NCI-H460 (cell line): ENCODE measurements at places on chromosomes 16 and 17.
A peak's percentile ranks its signal among the peaks of the same experiment; 100 is the strongest.

GRCh38 chr17:43809121-43809520 is 23.8 kb downstream of the MPP3 start:
- no peak for DNase-seq

GRCh38 chr16:1050516-1050915 is 22.0 kb upstream of the SSTR5 start:
- no peak for DNase-seq

GRCh38 chr16:55389426-55390073 is 65.5 kb downstream of the IRX6 start:
- no peak for DNase-seq

GRCh38 chr16:3195975-3196374 is 8.0 kb downstream of the OR1F1 start:
- DNase-seq: no peak

- peak; percentile 33 for DNase-seq
Measured at GRCh38 chr17:35795007-35795870, at the start of gene MMP28. Gene MMP28 (minus strand): TSS chr17:35795641. CDS start chr17:35795377, 264 bp downstream.

- DNase-seq: no peak
Measured at GRCh38 chr17:55463600-55463999, 42.0 kb upstream of the MMD start.

DNA sequence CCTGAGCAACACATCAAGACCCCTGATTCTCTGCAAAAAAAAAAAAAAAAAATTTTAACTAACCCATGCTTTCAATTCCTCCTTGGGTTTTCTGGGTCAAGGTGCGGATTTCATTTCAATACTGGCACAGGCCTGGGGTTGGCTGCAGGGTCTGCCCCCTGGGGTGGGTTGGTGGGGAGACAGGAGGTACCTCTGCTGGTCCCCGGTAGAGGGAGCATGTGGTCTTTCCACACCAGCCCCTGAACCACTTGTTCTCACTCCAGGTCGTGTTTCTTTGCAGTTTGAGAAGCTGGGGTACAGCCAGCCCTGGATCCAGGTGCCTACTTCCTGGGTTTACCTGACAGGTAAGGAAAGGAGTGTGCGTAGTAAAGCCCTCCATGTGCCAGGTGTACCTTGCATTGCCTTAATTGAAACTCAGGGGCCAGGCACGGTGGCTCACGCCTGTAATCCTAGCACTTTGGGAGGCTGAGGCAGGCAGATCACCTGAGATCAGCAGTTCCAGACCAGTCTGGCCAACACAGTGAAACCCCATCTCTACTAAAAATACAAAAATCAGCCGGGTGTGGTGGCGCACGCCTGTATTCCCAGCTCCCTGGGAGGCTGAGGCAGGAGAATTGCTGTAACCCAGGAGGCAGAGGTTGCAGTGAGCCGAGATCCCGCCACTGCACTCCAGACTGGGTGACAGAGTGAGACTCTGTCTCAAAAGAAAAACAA is 21.8 kb downstream of the SDR42E2 start:
- DNase-seq: no peak

- no peak for DNase-seq
Measured at GRCh38 chr17:34245351-34245905, 9.7 kb upstream of the CCL2 start.

DNA sequence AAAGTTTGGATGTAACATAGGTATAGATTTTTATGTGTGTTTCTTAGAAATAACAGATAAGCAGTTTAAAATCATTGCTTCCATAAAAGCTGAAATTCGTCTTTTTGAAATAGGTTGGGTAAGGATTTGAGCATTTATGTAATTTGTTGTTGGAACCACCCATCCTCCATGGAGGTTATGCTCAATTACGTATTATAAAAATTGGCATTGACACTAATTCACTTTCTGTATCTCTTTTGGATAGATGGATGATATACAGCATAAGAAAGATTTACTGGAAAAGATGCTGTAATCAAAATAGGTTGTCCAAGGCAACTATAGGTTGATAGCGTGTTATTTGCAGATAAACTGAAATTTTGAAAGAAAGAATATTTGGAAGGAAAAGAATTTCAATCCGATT is 105.5 kb downstream of the PRKCA start:
- no peak for DNase-seq

DNA sequence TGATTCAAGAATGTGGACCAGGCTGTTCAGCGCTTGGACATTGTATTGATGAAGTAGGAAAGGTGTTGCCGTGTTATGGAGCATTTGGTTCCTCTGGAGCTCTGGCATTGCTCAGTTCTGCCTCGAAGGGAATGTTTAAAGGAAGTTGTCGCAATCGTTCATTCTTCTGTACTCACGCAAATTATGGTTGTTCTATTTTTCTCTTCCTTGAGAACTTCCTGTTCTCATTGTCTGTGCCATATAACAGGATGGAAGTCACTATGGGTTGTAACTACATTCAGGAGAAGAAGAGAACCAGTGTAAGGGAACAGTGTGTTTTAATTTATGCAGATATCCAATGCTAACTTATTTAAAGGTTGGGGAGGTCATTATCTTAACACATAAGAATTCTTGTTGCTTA is 13.0 kb downstream of the PCTP start:
- no peak for DNase-seq

DNA sequence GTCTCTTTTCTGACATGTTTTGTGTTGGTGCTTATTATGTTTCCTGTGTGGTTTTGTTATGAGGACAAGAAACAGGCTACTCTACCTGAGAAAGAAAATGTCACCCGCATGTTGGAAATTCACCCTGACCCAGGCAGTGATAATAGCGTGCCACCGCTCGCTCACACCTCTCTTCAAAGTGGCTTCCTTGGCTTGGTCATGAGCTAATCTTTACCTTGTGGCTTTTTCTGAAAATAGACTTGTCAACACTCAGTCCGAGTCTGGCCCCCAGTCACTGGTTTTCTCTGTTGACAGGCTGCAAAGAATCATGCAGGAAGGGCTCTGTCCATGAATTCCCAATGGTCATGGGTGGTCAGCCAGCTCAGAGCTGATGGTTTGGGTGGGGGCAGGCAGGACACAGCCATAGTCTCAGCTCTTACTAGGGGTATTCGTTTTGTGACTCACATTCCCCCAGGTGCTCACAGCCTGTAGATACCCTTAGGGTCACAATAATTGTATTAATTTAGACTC is 121.3 kb upstream of the CACNG5 start:
- DNase-seq: no peak

DNA sequence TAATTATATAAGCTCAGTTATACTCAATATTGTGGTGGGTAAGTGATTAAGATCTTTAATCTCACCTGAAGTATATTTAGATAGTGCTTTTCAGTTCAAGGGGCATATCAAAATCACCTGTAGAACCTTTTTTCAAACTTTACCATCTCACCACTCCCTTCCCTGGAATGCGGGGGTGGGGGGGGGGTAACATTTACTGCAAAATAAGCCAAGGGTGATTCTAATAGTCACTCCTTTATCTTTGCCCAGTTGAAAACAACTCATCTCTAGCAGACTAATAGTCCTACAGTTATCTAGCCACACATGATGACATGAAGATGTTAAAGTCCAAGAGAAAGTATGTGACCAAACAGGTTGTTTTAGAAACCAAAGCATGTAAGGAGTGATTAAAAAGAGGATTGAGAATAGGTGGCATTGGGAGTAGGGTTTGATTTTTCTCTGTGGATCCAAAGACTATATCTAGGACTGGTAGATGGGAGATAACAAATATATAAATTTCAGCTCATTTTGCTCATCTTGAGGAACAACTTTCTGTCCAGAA is 21.5 kb downstream of the LPCAT2 start:
- no peak for DNase-seq

- no peak for DNase-seq
Measured at GRCh38 chr17:45873728-45874127, 20.6 kb upstream of the MAPT start.

GRCh38 chr16:73183611-73184092 is 135.7 kb upstream of the ZFHX3 start:
- no peak for DNase-seq

- no peak for DNase-seq
Measured at GRCh38 chr17:38452719-38453118, 24.5 kb downstream of the ARHGAP23 start.

DNA sequence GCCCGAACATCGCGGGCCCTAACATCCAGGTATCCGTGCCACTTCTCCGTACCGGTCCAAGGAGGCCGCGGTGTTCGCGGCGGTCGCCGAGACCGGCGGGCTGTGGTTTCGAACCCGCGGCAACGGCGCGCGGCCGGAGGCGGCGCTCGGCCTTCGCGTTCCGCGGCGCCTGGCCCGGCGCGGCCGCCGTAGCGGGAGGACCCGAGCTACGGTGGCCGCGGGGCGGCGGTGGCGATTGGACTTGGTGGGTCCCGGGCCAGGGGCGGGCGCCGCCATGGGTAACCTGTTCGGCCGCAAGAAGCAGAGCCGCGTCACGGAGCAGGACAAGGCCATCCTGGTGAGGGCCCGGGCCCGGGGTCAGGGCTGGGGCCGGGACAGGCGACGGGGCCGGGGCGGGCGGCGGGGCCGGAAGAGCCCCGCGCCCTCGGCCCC is at the start of gene CHMP6:
Gene CHMP6, plus strand, starts transcription at position 197 of the 432 bp plus-strand sequence. Its CDS starts 78 bp downstream, at position 275.
- peak; percentile 56 for DNase-seq

DNA sequence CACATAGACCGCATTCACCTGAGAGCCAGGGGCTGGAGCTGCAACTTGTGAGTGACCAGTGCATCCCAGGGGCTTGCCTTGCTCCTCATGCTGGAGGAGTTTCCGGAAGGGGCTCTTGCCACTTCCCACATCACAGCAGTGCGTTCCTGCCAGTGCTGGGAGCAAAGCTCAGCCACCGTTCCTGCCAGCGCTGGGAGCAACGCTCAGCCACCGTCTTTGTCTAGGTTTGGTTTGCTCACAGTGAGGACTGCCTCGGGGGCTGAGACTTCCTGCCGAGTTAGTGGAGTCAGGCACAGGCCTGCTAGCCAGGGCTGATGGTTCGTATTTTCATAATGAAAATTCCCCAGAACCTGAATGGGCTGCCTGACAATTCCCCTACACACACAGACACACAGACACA is 5.4 kb upstream of the CHRNE start:
- no peak for DNase-seq

GRCh38 chr17:72598695-72599094 is 477.9 kb downstream of the SOX9 start:
- no peak for DNase-seq

DNA sequence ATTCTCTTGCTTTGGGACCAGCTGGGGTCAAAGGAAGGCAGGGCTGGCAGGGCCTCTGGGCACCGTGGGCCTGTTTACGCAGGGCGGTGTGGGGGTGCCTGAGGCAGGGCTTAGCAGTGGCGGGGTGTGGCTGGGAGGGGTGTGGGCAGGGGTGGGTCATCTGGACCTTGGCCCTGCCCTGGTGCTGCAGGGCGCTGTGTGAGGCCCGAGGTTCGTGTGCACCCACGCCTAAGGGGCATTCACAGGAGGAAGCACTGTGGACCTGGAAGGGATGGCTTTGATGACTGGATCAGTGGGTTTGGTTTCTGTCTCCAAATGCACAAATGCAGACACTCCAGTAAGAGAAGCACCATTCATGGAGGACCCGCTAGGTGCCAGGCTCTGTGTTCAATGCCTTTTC is 37.3 kb downstream of the BCO1 start:
- DNase-seq: no peak

DNA sequence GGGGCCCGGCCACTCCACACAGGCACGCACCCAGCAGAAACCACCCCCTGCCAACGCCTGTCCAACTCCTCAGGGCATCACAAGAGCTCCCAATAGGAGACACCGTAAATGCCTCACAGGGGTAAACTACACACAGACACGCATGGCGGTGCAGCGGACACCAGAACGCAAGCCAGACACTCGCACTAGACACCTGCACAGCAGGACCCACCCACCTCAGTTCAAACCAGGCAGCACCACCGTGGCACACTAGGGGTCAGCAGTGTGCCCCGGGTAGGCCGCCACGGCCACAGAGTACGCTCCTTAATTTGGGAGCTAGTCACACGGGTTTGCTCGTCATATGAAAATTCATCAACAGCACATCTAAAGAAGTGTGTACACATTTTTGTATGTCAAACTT is 3.4 kb downstream of the SLC38A10 start:
- peak; percentile 48 for DNase-seq

GRCh38 chr16:23941963-23942564 is 106.3 kb downstream of the PRKCB start:
- DNase-seq: no peak

- no peak for DNase-seq
Measured at GRCh38 chr16:4301968-4302367, 13.9 kb upstream of the GLIS2 start.

- no peak for DNase-seq
Measured at GRCh38 chr17:28113269-28113668, 70.8 kb downstream of the NLK start.

GRCh38 chr17:82178499-82179261 is 34.0 kb downstream of the CCDC57 start:
- DNase-seq: no peak

DNA sequence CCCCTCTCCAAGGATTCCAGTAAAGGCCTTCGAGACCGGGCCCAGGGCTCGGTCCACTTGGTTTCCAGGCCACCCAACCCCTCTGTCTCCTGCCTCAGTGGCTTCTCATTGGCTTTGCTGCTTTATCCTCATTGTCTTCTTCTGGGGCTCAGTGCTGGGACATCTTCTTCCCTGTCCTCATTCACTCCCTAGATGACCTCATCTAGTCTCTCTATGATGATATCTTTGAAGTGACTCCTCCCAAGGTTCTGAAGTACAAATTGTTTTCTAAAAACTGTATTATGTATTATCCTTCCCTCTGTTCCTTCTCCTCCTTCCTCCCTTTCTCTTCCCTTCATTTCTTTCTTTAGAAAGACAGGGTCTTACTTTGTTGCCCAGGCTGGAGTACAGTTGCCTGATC is 27.1 kb upstream of the NDRG4 start:
- no peak for DNase-seq

GRCh38 chr17:73400915-73401545 is 89.2 kb upstream of the CDC42EP4 start:
- DNase-seq: no peak

DNA sequence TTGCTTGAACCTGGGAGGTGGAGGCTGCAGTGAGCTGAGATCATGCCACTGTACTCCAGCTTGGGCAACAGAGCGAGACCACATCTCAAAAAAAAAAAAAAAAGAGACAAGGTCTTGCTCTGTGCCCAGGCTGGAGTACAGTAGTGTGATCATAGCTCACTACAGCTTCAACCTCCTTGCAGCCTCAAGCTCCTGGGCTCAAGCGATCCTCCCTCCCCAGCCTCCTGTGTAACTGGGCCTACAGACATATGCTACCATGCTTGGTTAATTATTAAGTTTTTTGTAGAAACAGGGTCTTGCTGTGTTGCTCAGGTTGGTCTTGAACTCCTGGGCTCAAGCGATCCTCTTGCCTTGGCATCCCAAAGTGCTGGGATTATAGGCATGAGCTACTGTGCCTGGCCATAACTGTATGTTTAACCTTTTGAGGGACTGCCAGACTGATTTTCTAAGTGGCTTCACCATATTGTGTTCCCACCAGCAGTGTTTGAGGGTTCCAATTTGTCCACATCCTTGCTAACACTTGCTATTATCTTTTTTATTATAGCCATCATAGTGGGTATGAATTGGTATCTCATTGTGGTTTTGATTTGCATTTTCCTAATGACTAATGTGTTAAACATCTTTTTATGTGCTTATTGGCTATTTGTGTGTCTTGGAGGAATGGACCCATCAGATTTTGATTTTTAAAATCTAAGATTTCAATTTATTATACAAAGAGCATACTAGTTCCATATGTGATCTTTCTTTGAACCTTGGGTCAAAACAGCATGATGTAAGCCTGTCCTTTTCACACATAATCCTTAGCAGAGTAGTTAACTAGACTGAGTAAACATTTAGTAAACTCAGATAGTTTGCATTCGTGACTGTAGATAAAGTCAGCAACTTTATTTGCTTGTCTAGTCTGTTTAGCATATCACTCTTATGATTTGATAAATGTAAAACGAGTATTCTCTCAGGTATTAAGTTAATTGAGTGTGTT is 38.1 kb upstream of the KPNB1 start:
- DNase-seq: no peak

GRCh38 chr17:55588446-55589242 is 77.4 kb upstream of the SMIM36 start:
- no peak for DNase-seq
